GOT3 (cell line): ENCODE measurements at places on chromosomes 11 and 22.

DNA sequence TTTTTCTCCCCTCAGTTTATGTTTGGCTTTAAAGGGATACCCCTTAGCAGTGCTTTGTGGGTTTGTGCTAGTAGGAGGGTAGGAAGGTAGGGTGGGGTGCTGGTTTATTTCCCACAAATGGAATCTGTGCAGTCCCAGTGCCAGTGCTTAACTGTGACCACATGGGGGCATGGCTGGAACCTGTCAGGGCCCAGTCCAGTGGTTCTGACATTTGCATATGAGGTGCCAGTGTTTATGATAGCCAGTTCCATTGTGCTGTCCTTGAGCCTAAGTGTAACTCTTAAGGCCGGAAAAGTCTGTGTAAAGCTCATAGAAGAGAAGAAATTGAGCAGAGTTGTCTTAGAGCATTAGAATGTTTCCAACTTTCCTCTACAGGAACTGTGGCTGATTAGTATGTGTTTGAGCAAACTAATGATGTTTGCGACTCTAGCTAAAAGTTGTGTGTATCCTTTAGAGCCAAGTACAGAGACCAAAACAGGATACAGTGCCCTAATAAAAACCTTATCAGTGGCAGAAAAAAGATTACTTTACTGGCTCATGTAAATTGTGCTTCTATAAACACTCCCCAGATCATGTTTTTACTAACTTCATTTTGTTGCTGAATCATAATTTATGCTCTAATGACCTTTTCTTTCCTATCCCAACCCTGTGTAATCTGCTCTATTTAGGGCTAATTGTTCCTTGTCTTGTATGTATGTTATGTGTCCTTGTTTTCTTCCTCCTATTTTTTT, 38.1 kb downstream of the DIXDC1 start:
- no peak for DNase-seq

DNA sequence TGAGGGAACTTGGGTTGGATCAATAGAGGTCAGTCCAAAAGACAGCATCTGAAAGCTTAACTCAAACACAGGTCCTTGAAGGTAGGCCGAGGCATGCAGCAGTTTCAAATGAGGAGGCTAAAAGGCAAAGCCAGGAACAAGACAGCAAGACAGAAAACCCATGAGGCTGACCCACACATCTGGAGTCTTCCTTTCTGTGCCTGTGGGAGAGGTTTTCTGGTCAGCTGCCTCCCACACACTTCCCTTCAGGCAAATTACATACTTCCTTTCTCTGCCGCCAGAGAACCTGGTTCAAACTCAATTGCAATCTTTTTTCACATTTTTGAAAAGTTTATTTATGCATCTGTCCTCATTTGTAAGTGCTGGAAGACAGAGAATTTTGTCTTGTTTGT, 29.8 kb upstream of the CRTAM start:
- no peak for DNase-seq

- DNase-seq: no peak
These were observed 33.6 kb downstream of the TBC1D22A start for GRCh38 chr22:46795845-46796565.

DNA sequence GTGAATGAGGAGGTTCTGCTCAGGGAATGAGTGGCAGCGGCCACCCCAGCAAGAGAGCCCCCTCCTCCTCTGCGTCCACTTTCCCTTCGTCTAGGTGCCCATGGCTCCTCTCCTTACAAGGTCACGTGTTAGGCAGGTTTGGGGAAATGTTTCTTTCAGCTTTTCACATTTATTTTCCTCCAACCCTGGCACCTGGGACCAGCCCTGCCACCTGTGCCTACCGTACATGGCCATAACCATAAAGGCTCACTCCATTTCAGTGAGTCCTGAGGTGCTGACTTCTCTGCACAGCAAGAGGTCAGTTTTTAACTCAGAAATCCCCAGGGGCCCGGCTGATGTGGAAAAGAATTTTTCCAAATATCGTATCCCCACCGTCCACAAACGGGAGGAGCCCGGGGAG, 71.2 kb downstream of the FLI1 start:
- DNase-seq: no peak

GRCh38 chr11:104487046-104487806, 323.3 kb upstream of the PDGFD start:
- no peak for DNase-seq

DNA sequence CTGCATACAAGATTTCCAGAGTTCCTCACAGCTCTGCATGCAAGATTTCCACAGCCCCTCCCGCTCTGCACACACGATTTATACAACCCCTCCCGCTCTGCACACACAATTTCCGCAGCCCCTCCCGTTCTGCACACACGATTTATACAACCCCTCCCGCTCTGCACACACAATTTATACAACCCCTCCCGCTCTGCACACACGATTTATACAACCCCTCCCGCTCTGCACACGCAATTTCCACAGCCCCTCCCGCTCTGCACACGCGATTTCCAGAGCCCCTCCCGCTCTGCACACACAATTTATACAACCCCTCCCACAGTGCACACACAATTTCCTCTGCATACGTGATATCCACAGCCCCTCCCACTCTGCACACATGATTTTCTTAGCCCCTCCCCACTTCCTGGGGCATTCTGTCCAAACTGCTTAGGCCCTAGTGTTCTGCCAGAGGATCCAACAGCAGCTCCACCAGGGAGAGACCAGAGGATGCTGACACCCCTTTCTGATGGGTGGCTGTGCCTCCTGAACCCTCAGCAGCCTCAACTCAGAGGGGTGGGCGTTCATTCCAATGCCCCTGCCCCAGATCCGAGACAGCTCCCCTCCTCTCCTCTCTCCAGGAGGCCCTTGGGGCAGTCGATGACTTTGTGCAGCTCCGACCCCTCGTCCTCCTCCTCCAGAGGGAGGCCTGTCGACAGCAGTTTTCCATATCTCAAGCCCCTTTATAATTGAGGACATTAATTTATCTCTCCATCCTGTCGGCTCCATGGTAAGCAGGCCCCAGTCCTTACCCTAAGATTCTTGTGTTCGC, 671.7 kb downstream of the BRD1 start:
- no peak for DNase-seq

DNA sequence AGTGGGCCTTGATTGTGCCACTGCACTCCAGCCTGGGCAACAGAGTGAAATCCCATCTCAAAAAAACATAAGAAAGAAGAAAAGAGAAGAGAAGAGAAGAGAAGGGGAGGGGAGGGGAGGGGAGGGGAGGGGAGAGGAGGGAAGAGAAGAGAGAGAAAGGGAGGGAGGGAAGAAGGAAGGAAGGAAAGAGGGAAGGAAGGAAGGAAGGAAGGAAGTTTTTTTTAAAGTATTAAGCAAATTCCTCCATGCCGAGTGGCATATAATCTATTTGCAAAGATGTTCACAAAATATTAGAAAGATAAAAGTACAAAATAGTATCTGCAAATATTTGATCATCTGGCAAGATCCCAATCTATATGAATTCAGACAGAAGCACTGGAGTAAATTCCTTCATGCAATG, 10.5 kb upstream of the CFAP300 start:
- DNase-seq: no peak

- no peak for DNase-seq
These were observed 167.6 kb upstream of the SESN3 start for GRCh38 chr11:95398437-95399112.

DNA sequence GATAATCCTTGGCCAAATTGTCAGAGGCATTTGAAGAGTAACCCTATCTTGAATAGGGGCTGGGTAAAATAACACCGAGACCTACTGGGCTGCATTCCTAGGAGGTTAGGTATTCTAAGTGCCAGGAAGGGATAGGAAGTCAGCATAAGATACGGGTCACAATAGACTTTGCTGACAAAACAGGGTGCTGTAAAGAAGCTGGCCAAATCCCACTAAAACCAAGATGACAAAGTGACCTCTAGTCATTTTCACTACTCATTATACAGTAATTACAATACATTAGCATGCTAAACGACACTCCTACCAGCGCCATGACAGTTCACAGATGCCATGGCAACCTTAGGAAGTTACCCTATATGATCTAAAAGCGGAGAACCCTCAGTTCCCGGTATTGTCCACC, 964 bp upstream of the REXO2 start:
- no peak for DNase-seq

DNA sequence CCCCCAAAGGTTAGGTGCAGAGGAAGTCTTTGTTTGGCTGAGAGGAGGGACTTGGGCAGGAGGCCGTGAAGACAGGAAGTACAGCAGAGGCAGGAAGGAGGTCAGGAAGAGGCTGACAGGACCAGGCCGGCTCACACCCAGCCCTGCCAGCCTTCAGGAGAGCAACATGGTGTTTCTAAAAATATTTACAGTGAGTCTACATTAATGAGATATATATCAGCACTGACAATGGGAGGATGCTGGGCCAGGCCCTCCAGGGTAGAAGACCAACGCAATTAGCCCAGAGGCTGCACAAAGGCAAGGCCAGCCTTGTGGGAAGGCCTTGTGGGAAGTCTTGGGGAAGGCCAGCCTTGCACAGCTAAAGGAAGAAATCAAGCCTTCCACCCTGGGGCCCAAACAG, 7.9 kb upstream of the APLNR start:
- no peak for DNase-seq

GRCh38 chr11:104588446-104588845, 309.8 kb downstream of the CASP12 start:
- DNase-seq: no peak

DNA sequence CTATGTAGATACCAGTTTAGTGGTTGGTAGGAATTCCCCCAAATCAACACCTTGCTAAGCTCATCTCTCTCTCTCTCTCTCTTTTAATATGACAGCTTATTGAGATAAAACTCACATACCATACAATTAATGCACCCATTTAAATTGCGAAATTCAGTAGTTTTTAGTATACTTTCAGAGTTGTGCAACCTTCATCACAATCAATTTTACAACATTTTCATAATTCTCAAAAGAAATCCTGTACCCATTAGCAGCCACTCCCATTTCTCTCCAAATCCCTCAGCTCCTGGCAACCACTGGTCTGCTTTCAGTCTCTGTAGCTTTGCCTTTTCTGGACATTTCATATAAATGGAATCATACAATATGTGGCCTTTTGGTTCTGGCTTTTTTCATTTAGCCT, 13.3 kb downstream of the NNMT start:
- DNase-seq: no peak

GRCh38 chr22:29946220-29946619, 63.2 kb downstream of the MTMR3 start:
- DNase-seq: no peak

- DNase-seq: no peak
These were observed 4.5 kb downstream of the GSTT2 start for GRCh38 chr22:23984430-23984829.

DNA sequence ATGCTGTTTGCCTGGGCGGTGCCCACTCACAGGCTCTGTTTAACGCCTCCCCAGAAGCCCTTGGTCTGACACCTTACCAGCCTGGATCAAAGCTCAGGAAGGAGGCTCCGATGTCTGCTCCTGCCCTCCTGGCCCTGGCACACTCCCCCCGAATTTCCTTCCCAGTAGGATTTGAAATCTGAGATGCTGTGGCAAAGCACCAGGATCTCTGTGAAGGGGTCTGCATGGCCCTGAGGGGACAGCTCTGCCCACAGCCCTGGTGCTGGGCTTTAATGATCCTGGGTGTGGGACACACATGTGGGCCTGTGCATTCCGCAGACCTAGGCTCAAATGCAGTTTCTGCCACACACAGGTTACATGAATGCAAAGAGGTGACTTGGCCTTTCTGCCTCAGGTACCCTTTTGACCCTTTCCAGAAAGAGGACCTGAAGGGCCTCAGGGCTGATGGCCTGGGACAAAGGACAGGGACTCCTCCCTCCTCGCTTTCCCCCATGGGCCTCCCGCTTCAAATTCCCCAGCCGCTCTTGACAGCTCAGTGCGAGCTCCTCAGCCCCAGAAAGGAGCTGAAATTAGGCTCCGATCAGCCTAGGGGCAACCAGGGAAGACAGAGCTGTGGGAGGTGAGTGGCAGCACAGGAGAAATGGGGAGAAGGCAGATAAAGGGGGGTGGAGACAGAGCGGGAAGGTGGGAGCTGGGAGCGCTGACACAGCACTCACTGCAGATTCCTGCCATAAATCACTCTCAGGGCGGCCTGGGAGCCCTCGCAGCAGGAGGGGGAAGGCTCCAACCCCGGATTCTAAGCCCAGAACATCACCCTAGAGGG, 41.3 kb downstream of the TRIM29 start:
- no peak for DNase-seq

DNA sequence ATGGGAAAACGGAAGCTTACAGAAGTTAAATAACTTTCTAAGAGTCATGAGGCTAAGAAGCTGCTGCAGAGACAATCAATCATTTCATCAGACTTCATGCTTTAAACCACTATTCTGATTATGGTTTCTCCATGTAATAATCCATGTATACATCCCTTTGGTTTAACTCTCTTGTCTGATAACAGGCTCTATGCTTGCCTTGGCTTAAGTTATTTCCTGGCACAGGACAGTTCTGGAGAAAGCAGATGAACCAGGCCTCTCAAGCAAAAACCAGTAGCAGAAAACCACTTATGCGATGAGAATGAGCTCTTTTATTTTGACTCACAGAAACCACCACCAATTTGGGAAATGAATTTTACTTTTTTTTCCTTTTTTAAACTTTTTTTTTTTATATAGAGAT, 6.5 kb upstream of the PCF11 start:
- no peak for DNase-seq

DNA sequence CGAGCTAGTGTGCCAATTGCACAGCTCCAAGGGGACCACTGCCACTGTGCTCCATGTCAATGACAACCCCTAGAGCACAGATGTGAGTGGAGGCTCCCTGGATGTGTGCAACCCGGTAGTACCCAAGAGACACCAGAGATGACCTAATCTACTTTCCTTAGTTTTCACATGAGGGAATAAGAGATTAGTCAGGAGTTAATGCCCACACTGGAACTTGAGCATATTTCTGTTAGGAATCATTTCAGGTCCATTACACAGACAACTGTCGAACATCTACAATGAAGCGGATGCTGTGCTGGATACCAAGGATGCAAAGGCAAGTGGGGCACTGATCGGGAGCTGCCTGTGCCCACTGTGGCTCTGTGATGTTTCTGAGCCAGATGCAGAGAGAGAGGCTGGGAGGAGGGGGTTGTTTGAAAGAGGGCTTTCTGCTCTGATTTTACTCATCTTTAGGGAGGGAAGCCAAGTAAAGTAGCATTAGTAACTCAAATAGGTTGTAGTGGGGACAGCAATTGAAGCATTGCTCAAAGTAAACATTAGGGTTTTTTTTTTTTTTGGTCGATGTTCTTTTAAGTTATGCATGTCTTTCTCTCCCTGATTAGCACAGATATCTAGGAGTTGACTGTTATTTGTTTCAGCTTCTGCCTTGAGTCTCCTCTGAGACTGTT, 82.5 kb upstream of the SORL1-AS1 start:
- no peak for DNase-seq
